ENCODE measurements at places on chromosomes 16 and 17.

DNA sequence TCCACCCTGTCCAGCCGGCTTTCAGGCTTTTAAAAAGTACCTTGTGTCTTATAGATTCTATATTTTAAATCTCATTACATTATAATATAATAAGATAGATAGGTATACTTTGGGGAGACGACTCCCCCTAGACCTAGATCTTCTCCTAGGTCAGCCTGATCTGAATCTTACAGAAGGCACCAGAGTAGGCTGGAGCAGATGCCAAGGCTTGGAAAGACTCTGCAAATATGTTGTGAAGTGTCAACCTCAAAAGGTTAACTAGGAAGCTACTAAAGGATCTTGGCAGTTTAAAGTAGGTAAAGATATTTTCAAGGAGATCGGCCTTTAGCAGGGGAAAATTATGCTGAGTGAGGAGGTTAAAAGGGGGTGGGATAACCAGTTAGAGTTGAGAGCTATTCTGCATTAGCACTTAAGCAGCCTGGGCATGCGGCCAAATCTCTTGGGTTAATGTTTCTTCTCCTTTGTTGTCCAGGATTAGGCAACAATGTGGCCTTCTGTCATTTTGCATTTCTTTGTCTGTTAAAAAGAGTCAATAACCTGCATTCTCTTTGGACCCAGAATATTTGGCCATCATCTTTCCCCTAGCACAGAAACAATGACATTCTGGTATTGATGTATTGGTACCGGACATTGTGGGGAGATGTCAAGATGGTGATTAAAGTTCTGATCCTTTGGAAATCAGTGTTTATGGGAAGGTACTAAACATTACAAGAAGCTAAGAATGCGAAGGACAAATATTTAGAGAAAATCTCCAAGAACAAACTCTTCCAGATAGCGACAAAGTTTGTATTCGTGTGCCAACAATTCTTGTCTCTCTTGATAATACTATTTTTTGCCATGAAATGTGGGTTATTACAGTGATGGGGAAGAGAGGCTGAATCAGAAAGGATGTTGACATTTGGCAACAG is 51.2 kb upstream of the DHX40 start:
- DNase-seq, result peak; percentile 3

DNA sequence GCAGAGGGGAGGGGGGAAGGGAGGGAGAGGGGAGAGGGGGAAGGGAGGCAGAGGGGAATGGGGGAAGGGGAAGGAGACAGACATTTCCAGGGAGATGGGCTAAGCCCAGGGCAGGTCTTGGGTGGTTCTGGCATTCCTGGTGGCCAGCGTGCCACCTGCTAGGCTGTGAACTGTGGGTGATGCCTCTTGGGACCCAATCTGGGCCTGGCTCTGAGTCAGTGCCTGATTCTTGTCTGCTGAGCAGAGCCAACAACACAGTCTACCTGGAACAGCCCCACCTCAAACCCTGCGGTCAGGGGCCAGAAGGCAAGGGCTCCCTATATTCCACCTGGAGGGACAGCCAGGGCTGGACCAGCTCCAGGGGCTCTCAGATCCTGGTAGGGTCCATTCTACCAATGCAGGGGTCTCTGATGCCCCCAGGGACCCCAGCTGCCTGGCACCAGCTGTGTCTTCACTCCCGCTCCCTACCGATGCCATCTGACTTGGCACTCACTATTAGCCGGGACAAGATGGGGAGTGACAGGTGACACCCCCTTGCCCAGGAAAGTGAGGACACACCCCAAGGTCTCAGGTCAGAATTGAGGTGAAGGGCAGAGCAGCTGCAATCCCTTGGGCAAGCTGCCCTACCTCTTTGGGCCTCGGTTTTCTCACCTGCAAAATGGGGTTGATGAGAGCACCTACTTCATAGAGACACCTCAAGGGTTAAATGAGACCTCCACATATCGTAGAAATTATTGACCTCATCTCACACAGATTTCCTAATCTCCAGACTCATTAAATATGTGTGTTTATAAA is 87.2 kb downstream of the LITAF start:
- no peak for DNase-seq

DNA sequence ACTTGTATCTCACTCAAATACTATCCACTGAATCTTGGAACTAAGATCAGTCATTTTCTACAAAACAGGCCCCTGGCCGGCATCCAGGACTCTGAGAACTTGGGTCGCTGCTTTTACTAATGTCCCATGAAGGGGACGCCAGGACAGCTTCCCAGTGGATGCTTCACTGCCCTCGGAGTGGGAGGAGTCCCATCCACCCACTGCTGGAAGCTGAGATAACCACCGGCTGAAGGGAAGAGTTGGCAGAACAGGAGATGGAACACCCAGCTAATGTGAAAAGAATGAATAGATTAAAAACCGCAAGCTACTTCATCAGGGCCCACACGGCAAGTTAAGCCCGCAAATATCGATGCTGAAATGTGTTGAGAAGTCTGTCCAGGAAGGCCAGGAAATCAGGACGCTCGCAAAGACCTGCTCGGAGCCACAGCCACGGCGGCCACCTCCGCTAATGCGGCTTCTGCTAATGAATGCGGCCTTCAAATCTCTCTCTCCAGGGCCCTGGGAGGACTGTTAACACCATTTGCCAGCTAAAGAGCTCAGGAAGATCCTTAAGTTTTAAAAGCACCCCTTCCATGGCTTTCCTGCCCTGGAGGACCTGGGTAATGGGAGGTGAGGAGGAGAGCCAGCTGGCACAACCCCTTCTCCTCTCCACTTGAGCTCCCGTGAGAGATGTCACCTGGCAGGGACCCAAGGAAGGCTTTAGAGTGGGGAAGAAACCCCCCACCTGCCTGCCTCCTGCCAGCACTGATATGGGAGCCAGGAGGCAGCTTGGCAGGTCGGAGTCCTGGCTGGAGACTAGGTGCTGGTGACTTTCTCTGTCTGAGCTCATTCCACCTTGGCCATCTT is 226.6 kb upstream of the RPL38 start:
- DNase-seq, result no peak

DNA sequence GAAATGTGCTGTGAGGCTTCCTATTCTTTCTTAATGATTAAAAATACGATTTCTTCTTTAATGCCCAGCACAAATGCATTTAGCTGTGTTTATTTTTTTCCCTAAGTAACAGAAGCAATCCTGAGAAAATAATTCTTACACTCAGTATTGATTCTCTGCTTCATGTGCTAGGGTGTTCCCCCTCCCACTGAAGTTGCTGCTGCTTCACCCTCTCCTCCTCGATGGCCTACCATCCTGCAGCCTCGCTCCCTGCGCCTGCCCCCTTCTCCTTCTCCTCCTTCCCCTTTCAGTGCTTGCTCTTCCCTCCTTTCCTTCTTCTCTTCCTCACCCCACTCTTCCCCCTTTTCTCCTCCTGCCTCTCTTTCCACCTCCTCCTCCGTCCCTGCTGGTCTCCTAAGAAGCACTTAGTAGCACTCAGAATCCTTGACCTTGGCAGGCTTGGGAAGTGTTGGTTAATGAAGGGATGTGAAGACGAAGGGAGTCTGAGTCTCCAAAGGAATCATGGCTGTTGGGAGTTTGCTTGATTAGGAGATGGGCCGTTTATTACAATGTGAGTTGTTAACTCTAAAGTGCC is 119.7 kb downstream of the RPTOR start:
- DNase-seq, result no peak

- DNase-seq, result no peak
Observed at GRCh38 chr17:39777534-39778365, 40.0 kb downstream of the GRB7 start.

DNA sequence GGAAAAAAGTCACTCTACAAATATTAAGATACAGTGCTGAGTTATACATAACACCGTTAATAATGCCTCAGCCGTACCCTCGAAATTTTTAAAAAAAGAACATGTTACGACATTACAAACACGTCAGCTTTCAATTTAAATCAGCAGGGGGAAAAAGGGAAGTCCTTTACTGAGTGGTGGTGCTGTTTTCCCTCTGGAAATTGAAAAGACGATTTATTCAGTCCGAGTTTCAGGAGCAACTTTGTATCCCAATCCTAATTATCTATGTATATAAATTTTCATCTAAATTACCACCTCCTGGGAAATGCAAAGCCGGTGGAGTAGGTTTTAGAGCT is 1.3 kb downstream of the NETO2 start:
- no peak for DNase-seq

GRCh38 chr16:2426941-2427361 is 2.3 kb upstream of the CCNF start:
- DNase-seq, result no peak

DNA sequence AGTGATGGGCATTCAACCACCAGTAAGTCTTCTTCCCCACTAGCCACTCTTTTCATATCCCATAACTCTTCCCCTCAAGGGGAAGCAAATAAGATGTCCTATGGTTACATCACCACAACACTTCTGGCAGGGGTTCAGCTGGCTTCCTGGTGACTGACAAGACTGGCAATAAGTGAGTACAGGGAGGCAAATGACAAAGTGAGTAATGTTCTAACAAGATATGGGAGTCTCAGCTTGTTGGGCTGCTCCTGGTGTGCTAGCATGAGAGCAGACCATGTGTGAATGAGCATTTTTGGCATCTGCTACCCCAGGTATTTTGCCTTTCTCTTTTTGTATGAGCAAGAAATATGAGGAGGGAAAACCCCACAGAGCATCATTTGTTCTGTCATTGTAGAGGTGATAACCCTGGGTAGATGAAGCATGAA is 9.9 kb downstream of the TMIGD1 start:
- no peak for DNase-seq

- DNase-seq, result no peak
Observed at GRCh38 chr17:9905902-9906301, 831 bp upstream of the RCVRN start.

DNA sequence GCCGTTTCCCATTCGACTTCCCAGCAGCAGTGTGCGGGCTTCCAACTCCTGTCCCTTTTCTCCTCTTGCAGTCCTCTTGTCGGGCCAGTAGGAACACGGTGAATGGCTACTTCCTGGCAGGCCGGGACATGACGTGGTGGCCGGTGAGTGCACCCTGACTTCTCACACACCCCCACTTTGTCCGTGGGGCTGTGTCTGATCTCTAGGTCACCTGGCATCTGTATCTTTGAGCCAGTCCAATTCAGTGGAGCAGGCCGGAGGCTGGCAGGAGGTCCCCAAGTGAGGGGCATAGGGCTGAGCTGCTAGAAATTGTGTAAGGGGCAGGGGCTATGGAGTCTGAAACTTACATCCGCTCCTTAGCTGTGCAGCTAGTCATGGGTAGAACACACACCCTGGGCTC is 6.6 kb downstream of the SLC5A10 start:
- DNase-seq, result no peak

DNA sequence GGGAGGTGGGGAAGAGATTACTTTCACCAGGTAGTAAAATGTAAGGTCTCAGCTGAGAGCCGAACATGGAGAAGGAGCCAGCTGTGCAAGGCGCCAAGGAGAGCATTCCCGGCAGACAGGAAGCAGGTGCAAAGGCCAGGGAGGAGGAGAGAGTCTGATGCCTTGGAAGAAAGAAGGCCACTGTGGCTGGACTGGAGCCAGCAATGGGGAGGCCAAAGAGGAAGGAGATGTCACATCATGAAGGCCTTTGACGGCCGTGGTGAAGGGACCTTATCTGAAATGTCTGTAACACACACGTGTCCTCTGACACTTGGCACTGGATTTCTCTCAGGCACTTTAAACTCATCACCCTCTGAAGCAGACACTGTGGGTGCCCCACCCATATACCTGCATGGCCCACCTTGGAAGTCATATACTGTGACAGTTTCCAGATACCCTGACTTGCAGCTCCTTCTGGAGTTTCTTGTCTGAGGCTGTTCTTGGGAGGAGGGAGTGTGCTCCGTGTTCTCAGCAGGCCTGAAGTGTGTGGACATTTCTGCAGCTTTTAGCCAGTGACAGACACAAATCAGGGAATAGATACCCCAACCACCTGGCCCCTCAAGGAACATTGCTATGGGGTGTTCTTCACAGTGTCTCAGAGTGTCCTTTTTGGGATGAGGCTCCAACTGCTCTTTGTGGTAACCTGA is 1.9 kb upstream of the SLC5A2 start:
- DNase-seq, result no peak

GRCh38 chr17:16926061-16926511 is 45.8 kb downstream of the TNFRSF13B start:
- no peak for DNase-seq

DNA sequence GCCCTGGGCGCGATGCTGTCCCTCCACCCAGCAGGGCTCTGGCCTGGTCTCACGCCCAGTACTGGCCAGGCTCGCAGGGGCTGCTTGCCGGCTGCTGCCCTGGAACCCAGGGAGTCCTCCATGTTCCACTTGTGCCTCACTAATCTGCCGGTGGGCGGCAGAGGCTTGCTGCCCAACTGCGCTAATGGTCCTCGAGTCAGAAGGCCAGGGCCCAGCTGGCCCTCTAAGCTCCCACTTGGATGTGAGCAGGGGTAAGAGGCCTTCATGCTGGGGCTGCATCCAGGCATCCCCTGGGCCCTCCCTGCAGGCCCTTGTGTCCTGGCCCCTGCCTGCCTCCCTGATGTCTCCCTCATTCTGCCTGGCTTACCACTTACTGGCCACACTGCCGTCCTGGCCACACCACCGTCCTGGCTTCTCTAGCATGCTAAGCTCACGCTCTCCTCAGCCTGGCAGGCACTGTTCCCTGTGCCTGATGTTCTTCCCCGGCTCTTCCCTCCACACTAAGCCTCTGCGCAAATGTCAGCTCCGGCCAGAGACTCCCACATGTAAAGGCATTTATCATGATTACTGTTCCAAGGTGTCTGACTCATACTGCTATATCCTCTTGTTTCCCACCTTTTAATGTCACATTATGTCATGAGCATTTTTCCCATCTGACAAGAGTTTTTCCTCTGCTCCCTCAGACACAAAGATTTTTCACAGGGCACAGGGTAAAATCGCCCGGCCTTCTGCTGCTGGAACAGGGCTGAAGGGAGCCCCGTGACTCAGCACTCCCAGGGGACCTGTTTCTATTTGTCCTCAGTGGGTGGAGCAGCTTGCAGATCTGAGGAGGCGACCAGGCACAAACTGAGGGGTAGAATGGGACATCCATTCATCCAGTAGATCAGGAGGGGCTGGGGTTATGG is 15.9 kb downstream of the B9D1 start:
- DNase-seq, result no peak

- DNase-seq, result no peak
Observed at GRCh38 chr16:76524356-76524755, 247.2 kb downstream of the CNTNAP4 start.

- no peak for DNase-seq
Observed at GRCh38 chr17:45677770-45678169, 106.3 kb upstream of the CRHR1 start.

DNA sequence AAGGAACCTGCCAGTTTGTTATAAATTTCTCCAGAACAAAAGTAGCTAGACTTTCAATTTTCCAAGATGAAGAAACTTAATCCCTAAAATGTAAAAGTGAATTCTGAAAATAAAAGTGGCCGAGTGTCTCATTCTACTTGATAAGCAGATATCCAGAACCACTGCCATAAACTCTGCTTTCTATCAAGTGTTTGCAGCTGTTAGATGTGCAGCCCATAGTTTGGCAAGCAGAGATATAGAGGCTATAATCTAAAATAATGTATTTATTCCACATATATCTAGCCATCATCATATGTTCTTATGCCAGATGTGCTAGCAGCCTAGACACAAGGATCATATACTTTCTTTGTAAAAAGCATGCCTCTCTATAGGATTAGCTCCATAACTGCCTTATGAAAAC is 14.7 kb upstream of the FBXL20 start:
- DNase-seq, result no peak

- no peak for DNase-seq
Observed at GRCh38 chr16:73028721-73029361, 19.1 kb downstream of the ZFHX3 start.

GRCh38 chr17:10309003-10309974 is 63.5 kb downstream of the MYH13 start:
- no peak for DNase-seq

GRCh38 chr17:72118335-72119076 is 2.3 kb upstream of the SOX9 start:
- DNase-seq, result peak; percentile 66

- DNase-seq, result no peak
Observed at GRCh38 chr17:40417258-40417608, 463 bp downstream of the TOP2A start.

- DNase-seq, result no peak
Observed at GRCh38 chr17:70099884-70100283, 24.9 kb downstream of the KCNJ16 start.

Data from caudate nucleus (tissue), 63 donors.